OCI-M1 (cell line): ENCODE measurements at places on chromosomes 1 and 21.

DNA sequence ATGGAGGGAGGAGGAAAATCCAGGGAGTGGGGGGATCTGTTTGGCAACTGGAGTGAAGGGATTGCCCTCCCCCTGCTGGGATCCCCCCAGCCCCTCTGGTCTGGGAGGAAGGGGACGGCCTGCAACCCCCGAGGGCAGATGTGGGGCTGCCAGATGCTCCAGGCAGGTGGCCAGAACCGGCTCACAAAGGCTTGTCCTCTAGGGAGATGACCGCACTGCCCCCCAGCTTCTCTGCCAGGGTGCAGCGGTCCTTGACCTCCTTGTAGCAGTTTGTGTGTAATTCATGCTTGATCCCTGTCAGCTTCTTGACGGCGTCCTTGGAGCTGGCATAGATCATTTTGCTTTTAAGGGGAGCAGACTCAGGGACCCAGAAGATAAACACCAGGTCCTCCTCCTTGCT, 69.2 kb downstream of the ROR1 start:
- DNase-seq, result no peak

DNA sequence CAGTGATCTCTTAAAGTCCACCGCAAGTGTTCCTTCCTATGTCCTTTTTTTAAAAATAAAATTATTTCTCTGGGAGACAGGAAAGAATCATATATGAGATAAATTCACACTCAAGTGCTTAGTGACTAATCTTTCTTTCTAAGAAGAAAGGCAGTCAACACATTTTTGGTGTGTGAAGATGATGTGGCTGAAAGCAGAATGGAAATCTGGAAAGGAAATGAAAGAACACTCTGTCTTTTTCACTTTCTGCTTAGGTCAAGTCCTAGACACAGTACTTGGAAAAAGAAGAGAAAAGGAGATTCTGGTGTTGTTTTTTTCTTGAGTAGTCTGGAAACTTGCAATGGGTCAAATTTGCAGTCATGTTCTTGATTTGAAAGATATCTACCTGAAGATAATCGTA, 45.5 kb upstream of the PRRX1 start:
- DNase-seq, result no peak

- DNase-seq, result peak; percentile 4
Observed at GRCh38 chr1:115828101-115829022, 12.6 kb downstream of the NHLH2 start.

GRCh38 chr1:68442006-68442405, 7.7 kb downstream of the RPE65 start:
- no peak for DNase-seq

- DNase-seq, result no peak
Observed at GRCh38 chr1:55938376-55938850, 641.0 kb downstream of the PLPP3 start.

GRCh38 chr1:89989799-89990198, 5.1 kb upstream of the ZNF326 start:
- no peak for DNase-seq

- no peak for DNase-seq
Observed at GRCh38 chr1:978835-979743, 2.8 kb downstream of the PERM1 start.

GRCh38 chr1:12383786-12384185, 154.0 kb downstream of the VPS13D start:
- no peak for DNase-seq

DNA sequence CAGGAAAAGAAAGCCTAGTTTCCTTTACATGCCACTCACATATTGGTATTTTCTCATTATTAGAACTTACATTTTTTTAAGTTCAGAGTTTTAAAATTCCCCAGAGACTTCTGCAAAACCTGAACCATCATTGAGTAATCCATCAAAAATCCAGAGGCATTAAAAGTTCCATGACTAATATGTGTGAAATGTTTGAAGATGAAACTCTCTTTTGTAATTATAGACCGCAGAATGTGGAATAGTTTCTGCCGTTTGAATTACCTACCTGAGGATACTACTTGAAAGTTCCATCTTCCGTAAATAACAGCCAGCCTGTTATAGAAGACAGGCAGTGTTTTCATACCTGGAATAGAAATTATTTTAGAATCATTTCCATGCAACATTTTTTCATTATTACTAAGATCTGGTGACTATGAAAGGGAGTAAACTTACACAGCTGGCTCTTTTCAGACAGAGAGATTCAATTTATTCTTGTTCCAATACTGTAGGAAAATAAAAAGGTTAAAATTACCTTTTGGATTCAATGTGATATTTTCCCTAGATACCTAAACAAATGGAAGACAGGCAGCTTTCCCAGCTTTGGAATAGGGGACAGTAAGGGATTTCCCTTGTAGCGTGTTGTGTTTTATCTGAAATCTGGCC, 131.4 kb downstream of the ST6GALNAC5 start:
- no peak for DNase-seq

- no peak for DNase-seq
Observed at GRCh38 chr1:200873116-200873670, 412 bp downstream of the GPR25 start.
